ENCODE measurements at places on chromosomes 5 and 9.

DNA sequence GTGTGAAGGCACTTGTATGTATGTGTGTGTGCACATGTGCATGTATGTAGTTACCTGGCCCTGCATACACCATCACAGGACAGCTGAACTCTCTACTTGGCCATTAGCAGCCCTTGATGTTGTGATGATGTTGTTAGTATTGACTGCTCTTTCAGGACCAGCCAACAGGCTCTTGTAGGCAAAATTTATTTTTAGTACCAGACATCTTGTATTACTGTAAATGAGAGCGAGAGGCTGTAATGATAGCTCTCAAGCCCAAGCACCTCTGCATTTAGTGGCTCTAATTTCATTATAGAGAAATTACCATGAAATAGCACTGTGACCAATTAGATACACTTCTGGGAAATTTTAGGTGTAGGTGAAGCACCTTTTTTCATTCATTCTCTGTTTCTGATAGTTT lies 158.0 kb downstream of the SMARCA2 start:
- DNase-seq = no peak

GRCh38 chr9:124871156-124871561 lies 9.2 kb downstream of the ARPC5L start:
- DNase-seq = no peak

GRCh38 chr5:131767891-131768290 lies 28.9 kb downstream of the FNIP1 start:
- no peak for DNase-seq

- DNase-seq = no peak
These were observed 22.8 kb downstream of the URM1 start for GRCh38 chr9:128393970-128394369.

DNA sequence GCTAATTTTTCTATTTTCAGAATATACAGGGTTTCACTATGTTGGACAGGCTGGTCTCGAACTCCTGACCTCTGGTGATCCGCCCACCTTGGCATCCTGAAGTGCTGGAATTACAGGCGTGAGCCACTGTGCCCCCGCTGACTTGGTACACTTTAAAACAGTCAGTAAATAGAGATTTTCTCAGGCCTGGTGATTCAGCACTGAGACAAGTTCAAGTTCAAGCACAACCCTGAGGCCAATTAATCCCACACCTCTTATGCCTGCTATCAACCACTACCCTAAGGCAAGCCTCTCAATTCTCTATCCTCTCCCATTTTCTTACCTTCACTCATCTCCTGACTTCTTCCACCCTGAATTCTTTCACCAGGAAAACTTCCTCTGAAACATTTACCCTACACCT lies 18.9 kb downstream of the MUSK start:
- DNase-seq = no peak

GRCh38 chr9:81182431-81182830 lies 506.9 kb downstream of the TLE1 start:
- no peak for DNase-seq

GRCh38 chr9:91211919-91212318 lies 149.8 kb downstream of the AUH start:
- DNase-seq = no peak
